Suppressor macrophage treated with lipopolysaccharide for 4 hours (primary cell): ENCODE measurements at places on chromosomes 6 and 20.

DNA sequence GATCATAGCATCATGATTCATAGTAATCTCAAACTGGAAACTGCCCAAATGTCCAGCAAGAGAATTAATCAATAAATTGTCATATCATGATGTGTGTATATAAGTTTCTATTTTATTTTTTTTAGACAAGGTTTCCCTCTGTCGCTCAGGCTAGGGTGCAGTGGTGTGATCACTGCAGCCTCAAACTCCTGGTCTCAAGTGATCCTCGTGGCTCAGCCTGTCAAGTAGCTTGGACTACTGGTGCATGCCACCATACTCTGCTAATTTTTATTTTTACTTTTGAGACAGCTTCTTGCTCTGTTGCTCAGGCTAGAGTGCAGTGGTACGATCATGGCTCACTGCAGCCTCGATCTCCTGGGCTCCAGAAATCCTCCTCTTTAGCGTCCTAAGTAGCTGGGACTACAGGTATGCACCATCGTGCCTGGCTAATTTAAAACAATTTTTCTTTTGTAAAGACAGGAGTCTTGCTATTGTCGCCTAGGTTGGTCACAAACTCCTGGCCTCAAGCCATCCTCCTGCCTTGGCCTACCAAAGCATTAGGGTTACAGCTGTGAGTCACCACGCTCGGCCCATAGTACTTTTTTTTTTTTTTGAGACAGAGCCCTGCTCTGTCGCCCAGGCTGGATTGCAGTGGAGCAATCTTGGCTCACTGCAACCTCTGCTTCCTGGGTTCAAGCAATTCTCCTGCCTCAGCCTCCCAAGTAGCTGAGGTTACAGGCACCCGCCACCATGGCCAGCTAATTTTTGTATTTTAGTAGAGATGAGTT lies 8.7 kb upstream of the ATRN start:
- no peak for DNase-seq

- no peak for DNase-seq
Observed at GRCh38 chr6:134258849-134259306, 59.0 kb downstream of the SGK1 start.

DNA sequence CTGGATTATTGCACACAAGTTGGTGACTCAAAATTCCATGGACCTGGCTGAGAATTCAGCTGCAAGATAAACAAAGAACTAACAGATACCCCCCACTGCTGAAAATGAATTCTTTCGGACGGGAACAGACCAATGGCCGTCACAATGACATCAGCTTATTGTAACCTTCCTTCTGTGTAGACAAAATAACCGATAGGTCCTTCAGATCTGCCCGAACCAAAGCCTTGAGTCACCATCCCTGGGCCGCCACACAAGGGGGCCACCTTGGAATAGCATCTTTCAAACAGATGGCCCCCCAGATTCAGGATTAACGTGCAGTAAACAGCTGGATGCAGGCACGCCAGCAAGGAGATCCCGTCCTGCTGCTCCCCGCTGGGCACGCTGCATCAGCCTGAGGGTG lies 214.0 kb upstream of the EXOC2 start:
- no peak for DNase-seq

DNA sequence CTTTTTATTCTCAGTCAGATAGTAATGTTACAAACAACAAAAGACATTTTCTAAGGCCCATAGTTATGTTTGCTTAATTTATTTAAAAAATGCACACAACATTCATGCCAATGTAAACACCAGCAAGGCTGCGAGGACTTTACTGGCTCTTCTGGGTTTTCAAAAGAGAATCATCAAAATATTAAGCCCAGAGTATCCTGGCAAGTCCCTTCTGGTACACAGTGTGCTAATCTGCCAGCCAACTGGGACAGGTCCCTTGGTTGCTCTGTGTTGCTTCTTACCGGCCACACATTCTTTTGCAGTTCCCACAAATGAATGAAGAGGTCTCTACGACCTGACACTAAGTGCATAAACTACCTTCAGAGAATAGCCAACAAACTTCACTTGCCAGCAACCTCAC lies 42.6 kb upstream of the SPDEF start:
- DNase-seq: no peak

DNA sequence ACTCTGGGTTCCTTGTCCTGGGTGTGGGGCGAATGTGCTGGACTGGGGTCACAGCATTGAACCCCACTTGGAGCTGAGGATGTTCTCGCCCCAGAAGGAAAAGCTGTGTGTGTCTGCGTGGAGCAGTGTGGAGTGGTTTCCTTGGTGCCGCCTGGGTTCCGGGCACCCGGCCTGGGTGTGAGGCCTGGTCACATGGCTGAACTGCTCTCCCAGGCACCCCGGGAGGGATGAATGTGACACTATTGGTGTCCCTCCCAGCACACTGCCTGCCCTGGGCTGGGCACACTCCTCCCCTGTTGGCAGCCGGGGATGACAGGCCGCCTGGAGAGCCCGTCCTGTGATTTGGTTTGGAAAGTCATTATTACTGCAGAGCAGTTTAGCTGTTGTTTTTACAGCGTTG lies 12.3 kb downstream of the MYT1 start:
- DNase-seq: no peak

GRCh38 chr6:144548536-144548935 lies 263.4 kb downstream of the UTRN start:
- DNase-seq: no peak

- no peak for DNase-seq
Observed at GRCh38 chr6:38185752-38186151, 366.2 kb downstream of the ZFAND3 start.

DNA sequence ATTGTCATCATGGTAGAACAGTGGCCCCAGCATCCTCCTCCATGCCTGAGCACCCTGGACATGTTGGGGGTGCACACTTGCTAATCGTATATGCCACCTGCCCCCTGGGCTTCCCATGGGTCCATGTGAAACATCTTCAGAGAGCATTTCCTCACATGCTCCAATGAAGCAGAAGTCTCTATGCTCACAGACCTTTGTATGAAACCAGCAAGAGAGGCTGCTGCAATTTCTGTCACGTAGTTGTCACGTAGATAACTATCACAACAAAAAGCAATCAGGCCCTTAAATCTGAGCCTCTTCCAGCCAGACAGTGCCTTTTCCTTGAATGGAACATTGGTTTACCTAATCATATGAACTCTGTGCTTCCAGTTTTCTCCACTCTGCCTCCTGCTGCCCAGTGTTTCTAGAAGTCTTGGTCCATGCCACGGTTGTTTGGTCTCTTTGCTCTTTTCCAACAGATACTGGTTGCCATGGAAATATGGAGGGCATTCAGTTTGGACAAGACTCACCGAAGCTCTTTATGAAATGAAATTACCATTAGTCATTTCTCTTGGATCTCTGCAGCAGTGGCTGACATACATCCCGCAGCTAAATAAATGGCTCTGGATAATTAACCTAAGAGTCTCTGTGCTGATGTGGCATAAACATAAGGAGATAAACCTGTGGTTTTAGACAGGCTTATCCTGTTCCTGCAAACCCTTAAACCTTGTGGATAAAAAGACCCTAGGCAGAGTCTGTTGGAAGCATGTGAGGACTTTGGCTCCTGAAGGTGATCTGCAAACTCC lies 172.8 kb upstream of the SYNDIG1 start:
- DNase-seq: no peak

DNA sequence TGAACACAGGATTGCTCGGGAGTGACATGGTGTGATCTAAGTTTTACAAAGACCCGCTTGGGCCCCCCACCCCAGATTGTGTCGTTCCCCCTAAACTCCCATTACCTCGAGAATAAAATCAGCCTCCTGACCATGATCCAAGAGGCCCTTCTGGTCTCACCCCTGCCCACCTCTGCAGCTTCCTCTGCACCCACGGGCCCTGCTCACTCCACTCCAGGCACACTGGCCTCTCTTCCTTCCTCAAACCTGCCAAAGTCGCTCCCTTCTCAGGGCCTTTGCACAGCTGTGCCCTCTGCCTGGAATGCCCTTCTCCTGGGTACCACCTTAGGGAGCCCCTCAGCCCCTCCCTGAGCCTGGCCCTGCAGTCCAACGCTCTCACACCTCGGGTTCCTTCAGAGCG lies 17.9 kb downstream of the TGM2 start:
- no peak for DNase-seq
